CD4-positive, alpha-beta T cell (primary cell): ENCODE measurements at places on chromosomes 1 and 21. TPM values are rescaled to one million over a fixed set of nuclear protein-coding genes. Genes with fewer than 3 reads are reported as not detected.

UBASH3A gene
- total RNA-seq, result 59.7 TPM

CD1B gene
- not detected for total RNA-seq

PTCH2 gene
- 1.2 TPM for total RNA-seq

EFNA3 gene
- total RNA-seq, result 0.47 TPM

KCNE2 gene
- not detected for total RNA-seq

KRTAP11-1 gene
- total RNA-seq, result not detected

GBP7 gene
- total RNA-seq, result not detected

OR10K1 gene
- total RNA-seq, result not detected

DMRTA2 gene
- total RNA-seq, result not detected

CLEC20A gene
- not detected for total RNA-seq

IL10 gene
- 0.87 TPM for total RNA-seq

AKT3 gene
- total RNA-seq, result 88.5 TPM

FYB2 gene
- not detected for total RNA-seq

WDR26 gene
- 176 TPM for total RNA-seq

KRTAP19-1 gene
- not detected for total RNA-seq
